Fibroblast of gingiva (primary cell): ENCODE measurements at places on chromosomes 5 and 9.
A peak's percentile ranks its signal among the peaks of the same experiment; 100 is the strongest.

DNA sequence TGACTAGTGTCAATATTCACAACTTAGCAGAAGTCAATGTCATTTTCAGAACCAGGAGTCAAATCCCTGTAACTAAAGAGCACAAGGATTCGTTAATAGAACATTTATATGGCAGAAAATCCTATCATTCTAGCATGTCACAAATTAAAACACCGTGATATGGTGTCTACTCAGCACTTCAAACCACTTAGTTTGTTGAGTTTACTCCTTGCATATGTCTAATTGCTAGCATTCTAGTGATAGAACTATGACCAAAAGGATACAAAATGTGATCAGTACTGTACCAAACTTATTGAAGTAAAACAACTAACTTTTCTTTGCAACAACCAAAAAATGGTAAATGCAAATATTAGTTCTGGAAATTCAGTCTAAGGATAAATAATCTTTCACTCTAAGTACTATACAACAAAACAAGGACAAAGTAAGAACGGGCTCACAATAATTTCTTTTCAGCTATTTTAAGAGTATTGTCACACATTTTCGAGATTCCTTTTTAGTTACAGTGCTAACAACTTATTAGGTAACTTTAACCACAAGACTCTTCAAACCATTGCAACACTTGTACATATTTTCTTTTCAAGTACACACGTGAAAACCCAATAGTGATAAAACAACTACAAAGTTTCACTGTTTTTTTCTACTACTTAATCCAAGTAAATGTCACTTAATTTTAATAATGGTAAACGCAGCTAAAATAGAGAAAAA, 845.2 kb upstream of the CDH10 start:
- no peak for DNase-seq

GRCh38 chr5:168578538-168579487, at the start of gene PANK3:
PANK3 (minus strand) TSS chr5:168579368; CDS start chr5:168579283, 85 bp downstream.
- no peak for DNase-seq

- no peak for DNase-seq
These were observed 146.5 kb upstream of the CDH6 start for GRCh38 chr5:31047007-31047406.

GRCh38 chr5:154373326-154373725, 72.5 kb upstream of the SAP30L start:
- DNase-seq = no peak

DNA sequence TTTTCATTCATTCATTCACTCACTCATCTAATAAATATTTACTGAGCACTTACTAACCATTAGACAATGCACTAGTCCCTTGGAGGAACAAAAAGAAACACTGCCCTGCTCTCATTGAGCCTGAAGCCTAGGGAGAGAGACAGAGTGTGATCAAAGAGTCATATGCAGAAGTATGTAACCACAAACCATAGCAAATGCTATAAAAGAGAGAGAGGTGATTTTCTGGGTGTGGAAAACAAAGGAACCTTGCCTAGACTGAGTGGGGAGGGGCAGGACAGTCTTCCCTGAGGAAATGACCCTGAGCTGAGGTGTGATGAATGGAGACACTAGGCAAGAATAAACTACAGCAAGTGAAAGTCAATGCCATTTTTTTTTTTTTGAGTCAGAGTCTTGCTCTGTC, 10.8 kb upstream of the ADRA1B start:
- DNase-seq = no peak

- DNase-seq = no peak
These were observed 98.1 kb upstream of the IFNK start for GRCh38 chr9:27425827-27426510.

GRCh38 chr5:158354958-158355357, 496.0 kb upstream of the CLINT1 start:
- DNase-seq = no peak

GRCh38 chr5:79133121-79133656, 21.6 kb downstream of the BHMT start:
- peak; percentile 32 for DNase-seq

DNA sequence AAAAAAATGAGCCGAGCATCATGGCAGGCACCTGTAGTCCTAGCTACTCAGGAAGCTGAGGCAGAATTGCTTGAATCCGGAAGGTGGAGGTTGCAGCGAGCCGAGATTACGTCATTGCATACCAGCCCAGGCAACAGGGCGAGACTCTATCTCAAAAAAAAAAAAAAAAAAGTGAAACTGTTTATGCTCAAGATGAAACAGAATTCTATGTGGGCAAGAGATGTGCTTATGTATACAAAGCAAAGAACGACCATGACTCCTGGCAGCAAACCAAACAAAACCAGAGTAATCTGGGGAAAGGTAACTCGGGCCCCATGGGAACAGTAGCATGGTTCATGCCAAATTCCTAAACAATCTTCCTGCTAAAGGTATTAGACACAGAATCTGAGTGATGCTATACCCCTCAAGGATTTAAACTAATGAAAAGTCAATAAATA, 32.6 kb upstream of the PLAC8L1 start:
- DNase-seq = peak; percentile 45

GRCh38 chr5:103487218-103487617, 75.4 kb downstream of the NUDT12 start:
- no peak for DNase-seq

GRCh38 chr5:176692839-176693476, 45.7 kb downstream of the TSPAN17 start:
- no peak for DNase-seq

GRCh38 chr9:131701789-131702337, 38.0 kb downstream of the RAPGEF1 start:
- no peak for DNase-seq

DNA sequence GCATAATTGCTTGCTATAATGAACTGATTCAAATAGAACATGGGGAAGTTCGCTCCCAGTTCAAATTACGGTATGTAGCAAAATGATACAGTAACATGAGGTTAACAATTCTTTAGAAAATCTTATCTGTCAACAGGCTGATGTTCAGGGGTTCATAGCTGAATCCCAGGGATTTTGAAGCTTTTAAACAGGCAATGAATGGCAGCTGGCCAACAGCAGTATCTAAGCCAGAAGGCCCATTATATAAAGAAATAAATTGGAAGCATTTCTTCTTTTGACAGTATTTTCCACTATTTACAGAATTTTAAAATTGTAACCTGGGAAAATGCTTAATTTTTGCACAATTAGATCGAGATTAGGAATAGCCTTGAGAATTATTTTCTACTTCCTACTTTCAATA, 126.8 kb downstream of the PDE8B start:
- no peak for DNase-seq

DNA sequence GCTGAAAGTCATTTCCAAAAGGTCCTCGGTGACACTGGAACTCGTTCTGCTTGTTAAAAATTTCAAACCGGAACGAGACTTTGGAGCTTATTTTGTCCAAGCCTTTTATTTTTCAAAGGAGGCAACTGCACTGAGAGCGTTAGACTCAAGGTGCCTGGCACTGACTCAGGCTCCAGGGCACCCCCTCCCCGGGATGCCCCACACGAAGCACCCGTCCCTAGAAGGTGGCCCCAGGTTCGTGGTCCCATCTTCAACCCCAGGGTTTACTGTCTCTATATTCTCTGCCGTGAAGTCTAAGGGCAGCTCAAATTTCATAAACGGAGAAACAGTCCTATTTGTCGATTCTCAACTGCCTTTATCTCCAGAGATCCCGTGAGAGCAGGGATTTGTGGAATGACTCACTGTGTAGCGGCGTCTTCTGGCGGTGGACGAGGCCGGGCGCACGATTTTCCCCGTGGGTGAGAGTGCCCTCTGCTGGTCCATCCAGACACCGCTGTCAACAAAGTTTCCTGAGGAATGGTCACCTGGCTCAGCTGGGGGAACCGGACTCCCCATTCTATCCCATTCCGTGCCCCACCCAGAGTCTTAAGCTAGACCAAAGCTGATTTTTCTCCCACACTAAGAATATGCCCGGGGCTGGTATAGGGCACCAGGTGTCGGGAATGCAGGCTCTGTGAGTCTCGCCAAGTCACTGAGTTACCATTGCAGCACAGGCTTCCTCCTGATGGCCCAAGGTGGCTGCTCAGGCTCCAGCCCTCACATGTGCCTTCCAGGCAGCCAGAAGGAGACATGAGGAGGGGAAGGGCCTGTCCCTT, 27.1 kb upstream of the SLC6A19 start:
- DNase-seq = peak; percentile 58

GRCh38 chr9:134217431-134218210, 53.3 kb upstream of the RNU6ATAC start:
- DNase-seq = no peak

GRCh38 chr5:143445776-143446175, 42.3 kb upstream of the NR3C1 start:
- DNase-seq = no peak

- DNase-seq = no peak
These were observed 15.2 kb upstream of the SLC35D2 start for GRCh38 chr9:96398582-96399324.

DNA sequence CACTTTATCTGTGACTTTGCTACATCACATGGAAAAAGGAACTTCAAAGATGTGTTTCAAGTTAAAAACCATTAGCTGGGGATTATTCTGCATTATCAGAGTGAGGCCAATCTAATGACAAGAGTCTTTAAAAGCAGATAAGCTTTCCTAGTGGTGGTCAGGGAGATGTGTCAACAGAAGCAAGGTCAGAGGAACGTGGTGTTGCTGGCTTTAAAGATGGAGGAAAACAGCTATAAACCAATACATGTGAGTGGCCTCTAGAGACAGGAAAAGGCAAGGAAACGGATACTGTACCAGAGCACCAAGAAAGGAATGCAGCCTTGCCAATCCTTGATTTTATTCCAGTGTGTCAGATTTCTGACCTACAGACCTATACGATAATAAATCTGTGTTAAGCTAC, 204.2 kb downstream of the TAF11L14 start:
- no peak for DNase-seq

DNA sequence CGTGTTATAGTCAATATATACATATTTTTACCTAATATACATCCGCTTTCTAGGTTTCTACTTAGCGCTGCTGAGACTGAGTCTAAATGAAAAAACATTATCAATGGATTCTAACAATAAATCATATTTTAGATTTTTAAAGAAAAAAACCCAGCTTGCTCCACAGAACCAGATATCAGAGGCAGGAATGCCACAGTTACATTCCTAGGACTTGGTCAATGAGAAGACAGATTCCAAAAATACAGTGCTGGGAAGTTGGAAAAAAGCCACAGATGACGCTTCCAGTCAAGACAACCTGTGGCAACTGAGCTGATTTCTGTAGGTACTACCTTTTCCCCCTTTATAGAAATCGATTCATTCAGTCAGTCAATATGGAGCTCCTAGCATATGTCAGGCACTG, 577 bp upstream of the CCDC112 start:
- no peak for DNase-seq

DNA sequence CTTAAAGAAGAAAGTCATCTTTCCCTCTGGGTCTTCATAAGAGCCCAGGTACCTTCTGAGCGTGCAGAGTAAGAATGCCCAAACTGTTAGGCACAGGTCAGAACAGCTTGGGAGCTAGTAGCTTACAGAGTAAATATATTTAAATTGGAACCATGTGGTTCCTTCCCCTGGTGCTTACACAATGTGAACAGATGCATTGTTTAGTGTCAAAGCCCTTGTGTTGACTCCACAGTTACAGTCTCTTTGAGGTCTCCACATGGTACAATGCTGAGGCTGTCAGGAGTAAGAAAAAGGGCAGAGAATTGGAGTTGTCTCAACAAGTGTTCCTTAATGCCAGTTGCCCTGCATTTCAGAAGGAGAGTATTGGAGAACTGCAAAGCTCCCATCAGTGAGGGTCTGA, 188.5 kb downstream of the PAPPA start:
- DNase-seq = peak; percentile 71

- no peak for DNase-seq
These were observed 464.9 kb downstream of the SPOCK1 start for GRCh38 chr5:137034213-137034612.

DNA sequence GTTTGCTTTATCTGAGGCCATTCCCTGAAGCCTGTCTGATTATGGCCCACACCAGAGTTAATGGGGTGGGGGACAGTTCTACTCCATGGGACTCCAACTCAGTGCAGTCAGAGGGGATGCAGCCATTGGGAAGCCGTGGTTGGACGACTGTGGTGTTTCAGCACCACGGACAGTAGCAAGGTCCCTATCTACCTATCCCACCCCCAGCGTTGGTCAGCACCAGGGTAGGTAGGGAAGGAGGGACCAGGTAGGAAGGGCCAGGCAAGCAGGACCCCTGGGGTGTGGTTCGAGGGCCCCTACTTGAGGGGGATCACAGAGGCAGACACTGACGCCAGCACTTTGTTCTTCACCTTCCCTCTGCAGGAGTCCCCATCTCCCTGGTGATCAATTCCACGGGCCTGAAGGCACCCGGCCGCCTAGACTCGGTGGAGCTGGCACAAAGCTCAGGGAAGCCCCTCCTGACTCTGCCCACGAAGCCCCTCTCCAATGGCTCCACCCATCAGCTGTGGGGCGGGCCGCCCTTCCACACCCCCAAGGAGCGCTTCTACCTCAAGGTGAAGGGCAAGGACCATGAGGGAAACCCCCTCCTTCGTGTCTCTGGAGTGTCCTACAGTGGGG, 33.2 kb downstream of the HMCN2 start:
- no peak for DNase-seq

GRCh38 chr5:14818931-14819790, 52.4 kb downstream of the ANKH start:
- DNase-seq = peak; percentile 47

DNA sequence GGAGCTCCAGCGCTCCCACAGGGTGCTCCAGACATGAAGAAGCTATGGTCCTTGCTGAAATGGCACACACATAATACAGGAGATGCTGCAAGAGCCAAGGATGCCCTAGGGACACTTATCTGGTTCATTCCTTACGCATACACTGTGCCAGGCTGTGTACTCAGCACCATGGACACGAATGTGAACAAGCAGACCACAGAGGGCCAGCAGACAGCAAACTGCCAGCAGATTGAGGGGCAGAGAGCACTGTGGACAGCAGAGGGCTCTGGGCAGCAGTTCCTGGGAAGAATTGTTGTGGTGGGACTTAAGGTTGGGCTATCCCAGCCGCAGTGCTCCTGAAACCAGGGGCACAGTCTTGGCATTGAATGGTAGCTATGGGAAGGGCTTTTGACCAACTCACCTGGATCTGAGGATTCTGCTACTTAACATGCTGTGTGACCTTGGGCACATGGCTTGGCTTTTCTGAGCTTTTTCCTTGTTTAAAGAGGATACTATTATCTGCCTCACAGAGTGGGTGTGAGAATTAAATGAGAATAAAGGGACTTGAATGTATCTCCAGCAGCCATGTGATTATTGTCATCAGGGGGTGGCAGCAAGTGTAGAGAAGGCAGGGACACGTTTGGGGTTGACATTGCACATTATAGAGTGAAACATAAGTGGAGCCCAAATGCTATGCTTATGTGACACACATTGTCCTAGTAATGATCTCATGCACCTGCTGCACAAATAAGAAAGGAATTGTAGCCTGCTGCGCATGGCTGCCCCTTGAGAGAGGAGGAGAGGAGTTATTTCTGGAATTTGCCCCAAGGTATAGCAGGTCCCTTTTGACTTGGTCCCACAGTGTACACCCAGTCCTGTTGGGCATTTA, 30.1 kb downstream of the PPARGC1B start:
- no peak for DNase-seq
